ENCODE measurements at places on chromosomes 2 and 18.

DNA sequence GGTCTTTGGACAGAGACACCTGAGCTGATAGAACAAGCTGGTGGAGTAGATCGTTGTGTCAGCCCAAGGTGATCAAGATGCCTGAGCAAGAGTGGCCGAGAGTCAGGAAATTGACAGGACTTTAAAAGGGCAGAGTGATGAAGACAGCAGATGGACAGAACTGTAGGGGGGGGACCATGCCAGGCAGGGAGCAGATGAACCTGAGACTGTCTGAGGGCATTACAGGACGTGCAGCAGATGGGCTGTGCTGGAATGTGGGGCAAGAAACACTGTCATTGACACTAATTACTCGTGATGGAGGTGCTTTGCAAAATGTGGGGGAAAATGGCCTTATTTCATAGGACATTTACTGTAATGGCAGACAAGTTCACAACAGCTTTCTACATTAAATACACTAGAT lies 225.0 kb downstream of the THSD7B start:
- no peak for DNase-seq

GRCh38 chr2:113677330-113677729 lies 50.3 kb downstream of the RABL2A start:
- DNase-seq: no peak

GRCh38 chr2:90645-91312 lies 44.5 kb upstream of the FAM110C start:
- DNase-seq: no peak

DNA sequence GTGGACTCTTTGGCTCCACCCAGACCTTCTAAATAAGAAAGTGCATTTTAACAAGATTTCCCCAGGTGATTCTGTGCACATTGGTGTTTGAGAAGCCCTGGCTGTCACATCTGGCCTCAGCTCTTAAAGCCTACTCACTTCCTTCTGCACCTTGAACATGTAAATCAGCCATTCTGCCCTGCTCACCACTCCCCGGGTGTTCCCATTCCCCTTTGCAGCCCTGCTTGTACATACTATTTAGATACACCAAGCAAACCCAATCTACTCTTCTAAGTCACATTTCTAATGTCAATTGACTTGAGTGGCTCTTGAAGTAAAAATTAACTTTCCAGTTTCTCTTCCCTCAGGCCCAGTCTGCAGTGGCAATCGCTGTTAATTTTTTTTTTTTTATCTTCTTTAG lies 13.1 kb upstream of the SCN1A start:
- DNase-seq: no peak

DNA sequence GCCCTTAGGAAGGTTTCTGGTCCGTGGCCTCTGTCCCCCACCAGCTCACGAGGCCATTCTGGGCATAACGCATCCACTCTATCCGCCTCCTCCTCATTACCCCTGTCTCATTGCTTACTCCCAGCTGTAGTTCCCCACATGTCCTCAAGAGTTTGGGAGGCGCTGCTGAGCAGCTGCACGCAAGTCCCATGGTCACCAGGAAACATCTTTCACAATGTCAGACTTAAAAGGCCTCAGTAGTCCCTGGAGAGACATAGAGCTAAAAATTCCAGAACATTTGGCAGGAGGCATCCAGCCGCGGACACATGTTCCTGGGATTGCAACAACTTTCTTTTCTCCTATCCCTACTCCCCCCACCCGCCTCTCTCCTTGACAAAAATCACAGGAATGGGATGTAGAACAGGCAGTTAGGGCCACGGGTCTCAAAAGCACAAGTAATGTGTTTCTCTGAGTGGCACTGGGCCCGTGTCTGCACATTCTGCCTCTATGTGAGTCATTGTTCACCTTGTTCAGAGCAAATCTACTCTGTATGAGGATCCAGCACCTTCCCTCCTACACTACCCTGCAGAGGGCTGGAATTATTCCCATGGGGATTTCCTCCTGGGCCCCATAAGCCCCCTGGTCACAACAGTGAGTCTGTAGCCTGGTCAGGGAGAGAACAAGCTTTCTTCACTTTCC lies 8.1 kb downstream of the LBH start:
- no peak for DNase-seq

DNA sequence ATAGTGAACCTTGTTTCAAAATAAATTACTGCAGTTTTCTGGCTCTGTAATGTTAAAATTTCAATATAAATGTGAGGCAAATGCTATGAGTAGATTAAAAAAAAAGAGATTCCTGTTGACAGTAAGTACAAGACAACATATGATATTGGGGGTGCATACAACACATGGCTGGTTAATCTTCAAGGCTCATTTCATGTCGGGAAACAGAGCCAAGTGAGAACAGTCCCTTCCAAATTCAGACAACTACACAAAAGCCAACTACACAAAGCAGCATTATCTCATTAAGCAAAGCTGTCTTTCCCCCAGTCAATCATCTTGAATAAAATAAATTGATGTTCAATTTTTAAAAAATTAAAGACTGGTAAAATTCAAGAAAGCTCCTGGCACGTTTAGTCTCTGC lies 549.2 kb downstream of the CCDC85A start:
- no peak for DNase-seq

- DNase-seq: no peak
Measured at GRCh38 chr2:164840458-164840929, 1.1 kb downstream of the COBLL1 start.

DNA sequence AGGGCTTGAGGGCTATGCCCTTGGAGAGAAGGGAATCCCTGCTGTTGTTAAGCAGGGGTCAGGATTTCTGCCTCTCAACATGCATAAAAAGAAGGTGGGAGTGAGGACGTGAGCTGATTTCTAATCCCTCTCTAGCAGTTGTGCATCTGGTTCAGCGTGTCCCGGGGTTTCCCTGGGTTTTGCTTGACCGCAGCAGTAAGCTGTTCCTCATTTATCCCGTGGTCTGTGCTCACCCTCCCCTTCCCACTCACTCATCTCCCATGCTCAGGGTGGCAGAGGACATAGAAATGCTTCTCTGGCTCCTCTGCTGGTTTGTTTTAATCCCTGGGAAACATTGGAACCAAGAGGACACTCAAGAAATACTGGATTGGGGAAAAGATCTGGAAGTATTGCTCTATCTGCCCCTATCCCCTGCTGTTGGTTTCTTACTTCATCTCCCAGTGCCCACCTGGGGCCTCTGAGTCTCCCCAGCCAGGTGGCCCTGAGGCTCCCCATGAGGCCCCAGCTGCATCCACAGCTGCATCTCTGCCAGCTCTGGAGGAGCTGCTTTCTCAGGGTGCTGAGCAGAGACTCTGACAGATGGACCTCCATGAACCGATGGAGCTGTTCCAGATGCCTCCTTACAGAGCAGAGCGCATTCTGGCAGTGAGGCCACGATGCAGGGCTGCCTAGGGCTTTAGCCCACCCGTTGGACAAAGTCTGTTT lies 36.1 kb downstream of the TET3 start:
- no peak for DNase-seq

- DNase-seq: no peak
Measured at GRCh38 chr2:69034845-69035244, 21.9 kb downstream of the ANTXR1 start.

DNA sequence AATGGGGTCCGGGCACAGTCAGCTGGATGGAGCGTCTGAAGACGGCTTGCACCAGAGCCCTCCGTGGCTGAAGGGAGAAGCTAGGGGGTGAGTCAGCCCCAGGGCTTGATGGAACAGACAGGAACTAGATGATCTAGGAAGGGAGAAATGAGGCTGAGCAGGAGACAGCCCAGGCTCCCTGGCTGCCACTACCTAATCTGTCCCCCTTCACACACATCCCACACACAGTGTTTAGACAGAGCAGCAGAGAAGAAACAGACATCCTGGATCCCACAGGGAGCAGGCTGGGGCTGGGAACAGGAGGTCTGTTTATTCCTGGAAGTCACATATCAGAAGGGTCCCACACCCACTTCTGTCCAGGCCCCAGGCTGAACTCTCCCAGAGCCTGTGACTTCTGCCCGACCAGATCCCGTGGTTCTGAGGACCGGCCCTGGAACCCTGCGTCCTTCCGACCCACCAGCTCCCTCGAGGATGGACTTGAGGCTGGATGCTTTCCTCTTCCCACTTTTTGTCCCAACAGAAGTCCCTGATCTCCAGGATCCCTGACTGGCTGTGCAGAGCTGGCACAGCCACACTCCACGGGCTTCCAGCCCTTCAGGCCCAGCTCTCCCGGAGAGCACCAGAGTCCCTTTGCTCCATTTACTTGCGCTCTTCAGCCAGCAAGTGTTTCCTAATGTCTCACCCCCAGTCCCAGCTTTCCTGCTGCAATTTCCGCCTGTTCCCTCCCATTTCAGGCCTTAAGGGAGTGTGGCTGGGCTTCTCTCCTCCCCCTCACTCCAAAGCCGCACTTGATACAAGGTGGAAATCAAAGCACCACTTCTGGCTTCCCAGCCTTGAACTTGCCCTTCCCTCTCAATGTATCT lies 1.5 kb upstream of the GPBAR1 start:
- DNase-seq: peak; percentile 20
